Spinal cord (tissue), 10 donors: ENCODE measurements at places on chromosomes 6 and 20.

DNA sequence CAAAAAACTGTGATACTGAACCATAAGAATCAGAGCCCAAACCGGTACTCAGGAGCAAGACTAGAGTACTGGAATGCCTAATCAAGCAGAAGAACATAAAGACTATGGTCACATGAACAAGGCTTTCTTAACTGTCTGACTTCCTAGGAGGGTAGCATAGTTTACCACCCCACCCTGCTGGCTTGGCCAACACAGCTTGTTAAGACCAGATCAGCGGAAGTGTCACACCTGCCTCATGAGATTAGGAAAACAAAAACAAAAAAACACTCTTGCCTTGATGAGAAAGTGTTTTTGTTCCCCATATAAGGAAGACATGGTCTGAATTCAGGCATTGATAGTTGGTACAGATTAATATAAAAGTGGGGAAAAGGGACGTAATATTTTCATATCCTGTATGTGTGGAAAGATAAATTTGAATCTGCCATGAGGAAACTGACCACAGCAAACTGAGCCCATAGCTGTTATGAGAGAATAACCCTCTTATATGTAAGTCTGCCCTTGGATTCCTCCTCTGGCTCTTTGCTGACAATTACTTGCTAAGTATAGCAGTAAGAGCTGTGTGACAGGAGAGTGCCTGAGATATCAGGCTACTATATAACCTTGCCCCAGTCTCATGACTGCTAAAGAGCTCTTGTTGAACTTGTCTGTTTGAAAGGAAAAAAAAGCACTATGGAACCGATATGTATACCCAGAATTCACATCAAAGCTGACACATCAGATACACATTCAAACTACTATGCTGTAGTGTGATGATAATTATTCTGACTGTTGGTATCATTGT is 197.1 kb downstream of the EPHA7 start:
- DNase-seq: no peak

- no peak for DNase-seq
These were observed 4.7 kb upstream of the ENPP5 start for GRCh38 chr6:46175446-46175845.

- DNase-seq: no peak
These were observed 41.0 kb downstream of the MAPK14 start for GRCh38 chr6:36068586-36068985.

DNA sequence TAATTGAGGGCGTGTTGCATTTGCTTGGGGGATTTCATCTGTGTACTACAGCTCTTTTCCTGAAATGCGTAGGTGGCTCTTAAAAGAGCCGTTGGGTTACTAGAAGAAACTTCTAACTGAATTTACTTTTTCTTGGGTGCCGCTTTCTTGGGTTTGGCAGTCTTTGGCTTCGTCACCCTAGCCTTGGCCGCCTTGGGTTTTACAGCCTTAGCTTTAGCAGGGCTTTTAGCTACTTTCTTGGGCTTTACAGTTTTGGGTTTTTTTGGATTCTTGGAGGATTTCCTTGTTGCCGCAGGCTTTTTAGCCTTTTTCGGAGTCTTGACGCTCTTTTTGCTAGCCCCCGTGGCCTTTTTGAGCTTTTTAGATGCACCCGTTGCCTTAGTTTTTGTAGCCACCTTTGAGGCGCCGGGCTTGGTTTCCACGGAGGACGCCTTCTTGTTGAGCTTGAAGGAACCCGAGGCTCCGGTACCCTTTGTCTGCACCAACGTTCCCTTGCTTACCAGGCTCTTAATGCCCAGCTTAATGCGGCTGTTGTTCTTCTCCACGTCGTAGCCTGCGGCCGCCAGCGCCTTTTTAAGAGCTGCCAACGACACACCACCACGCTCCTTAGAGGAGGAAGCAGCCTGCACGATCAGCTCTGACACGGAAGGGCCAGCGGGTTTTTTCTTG is 54.5 kb downstream of the TRIM38 start:
- DNase-seq: no peak

DNA sequence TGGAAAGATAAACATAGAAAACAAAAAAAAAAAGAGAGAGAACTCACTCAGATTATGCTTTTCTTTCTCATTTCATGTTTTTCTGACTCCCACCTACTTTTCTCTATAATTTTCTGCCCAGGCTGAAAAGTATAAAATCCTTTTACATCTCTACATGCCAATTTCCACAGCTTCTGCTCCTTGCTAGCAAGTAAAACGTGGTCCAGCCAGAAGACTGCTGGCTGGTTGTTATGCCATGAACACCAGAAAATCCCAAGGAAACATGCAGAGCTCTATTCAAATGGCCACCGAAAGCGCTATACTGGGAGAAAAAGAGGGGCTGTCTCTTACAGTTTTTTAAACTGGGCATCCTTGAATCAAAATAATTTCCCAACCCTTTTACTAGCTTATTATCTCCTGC is 512.8 kb upstream of the ID4 start:
- DNase-seq: peak; percentile 55

GRCh38 chr6:106411056-106411455 is 50.5 kb downstream of the CRYBG1 start:
- DNase-seq: no peak
